ENCODE measurements at places on chromosomes 16 and 17. TPM values are rescaled to one million over a fixed set of nuclear protein-coding genes. Genes with fewer than 3 reads are reported as not detected.

- DNase-seq: peak; percentile 63
These were observed 28.5 kb downstream of the ARHGAP17 start for GRCh38 chr16:24986512-24987303.

GRCh38 chr16:50462793-50463507 lies 85.2 kb upstream of the NKD1 start:
- no peak for DNase-seq

DNA sequence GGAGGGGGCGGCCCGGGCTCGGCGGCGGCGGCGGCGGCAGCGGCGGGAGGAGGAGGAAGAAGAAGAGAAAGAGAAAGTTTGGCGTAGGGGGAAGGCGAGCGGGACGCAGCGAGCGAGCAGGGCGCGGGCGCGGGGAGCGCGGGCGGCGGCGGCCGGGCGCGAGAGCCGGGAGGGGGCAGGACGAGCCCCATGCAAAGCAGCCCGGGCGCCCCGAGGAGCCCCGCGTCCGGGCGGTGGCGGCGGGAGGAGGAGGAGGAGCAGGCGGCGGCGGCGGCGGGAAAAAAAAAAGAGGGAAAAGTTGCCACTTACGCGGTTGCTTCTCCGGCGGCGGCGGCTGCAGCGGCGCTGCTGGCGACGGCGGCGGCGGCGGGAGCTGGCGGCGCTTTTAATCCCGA lies 10.3 kb upstream of the ZFHX3 start:
- DNase-seq: peak; percentile 63

DNA sequence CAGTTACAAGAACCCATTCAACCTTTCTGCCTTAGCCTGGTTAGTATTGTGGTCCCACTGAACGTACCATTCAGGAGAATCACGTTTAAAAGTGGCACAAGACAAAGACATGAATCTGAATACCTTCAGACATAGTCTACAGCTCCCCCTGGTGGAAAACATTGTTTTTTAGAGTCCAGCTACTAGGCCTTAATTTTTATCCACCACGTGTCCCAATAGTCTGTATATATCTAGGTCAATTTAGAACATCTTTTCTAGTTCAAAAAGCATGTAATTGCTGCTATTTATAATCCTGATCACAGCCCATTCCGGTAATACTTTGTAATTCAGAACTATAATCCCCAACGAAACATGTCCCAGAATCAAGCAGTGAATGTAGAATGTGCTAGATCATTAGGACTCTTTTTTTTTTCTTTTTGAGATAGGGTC lies 13.7 kb upstream of the GUCY2D start:
- DNase-seq: peak; percentile 78

Gene CDRT15L2
- total RNA-seq: not detected

Gene BCAR1
- total RNA-seq: 19.7 TPM

GRCh38 chr16:4465977-4466779 lies 8.2 kb downstream of the NMRAL1 start:
- no peak for DNase-seq

DNA sequence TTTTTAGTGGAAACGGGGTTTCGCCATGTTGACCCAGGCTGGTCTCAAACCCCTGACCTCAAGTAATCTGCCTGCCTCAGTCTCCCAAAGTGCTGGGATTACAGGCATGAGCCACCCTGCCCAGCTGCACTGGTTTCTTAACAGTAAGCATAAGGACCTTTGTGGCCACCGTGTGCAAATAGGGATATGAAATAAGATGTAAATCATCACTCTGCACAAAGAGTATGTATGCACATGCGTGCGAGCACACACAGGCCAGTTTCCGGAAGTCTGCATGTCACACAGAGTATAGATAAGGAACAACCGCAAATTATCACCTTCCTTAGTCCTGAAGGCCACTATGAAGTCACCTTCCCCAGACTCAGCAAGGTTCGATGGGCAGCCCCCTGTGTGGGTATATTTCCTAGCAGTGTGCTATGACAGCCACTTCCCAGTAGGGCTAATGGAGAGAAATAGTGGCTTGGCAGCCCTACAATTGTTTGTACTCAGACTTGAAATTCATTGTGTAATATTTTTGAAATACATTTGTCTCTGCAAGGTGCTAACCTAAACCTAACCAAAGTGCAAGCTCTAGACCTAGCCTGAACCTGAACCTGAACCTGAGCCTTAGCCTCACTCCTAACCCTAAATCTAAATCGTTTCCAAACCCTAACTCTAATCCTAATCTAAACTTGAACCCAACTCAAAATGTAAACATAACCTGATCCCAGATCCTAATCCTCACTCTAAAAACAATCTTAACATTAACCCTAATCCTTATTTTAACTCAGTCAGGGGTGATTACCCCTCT lies 48.4 kb upstream of the SKAP1 start:
- DNase-seq: no peak

DNA sequence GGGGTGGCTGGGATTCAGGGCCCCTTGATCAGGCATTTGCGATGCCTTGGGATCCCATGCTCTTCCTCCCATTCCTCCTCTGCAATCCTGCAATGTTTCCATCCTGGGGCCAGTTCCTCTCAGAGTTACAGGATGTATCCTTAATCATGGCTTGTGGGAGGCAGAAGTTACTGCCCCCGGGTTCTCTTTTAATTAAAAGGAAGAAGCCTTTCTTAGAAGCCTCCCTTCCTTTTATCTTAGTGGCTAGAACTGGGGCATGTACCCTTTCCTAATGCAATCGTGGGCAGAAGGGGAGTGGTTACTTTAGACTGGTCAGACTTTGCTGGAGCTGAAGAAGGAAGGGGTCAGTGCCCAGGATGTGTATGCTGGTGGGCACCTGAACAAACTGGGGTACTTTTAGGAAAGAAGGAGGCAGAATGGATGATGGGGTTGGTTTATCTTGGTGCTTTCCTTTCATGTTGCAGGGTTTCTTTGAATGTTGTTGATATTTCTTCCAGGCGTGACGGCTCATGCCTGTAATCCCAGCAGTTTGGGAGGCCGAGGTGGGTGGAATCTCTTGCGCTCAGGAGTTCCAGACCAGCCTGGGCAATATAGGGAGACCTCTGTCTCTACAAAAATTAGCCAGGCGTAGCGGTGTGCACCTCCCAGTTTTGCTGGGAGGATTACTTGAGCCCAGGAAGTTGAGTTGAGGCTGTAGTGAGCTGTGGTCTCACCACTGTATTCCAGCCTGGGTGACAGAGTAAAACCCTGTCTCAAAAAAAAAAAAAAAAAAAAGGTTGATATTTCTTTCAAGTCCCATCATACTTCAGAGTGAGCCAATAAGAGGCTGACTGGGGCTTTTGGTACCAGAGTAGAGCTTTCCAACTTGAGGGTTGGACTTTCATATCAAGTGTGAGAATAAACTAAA lies 13.2 kb upstream of the SPN start:
- DNase-seq: no peak

GRCh38 chr17:32875923-32876416 lies 954 bp downstream of the MYO1D start:
- DNase-seq: peak; percentile 24

GRCh38 chr17:10754861-10755591 lies 25.2 kb upstream of the TMEM220 start:
- DNase-seq: no peak

DNA sequence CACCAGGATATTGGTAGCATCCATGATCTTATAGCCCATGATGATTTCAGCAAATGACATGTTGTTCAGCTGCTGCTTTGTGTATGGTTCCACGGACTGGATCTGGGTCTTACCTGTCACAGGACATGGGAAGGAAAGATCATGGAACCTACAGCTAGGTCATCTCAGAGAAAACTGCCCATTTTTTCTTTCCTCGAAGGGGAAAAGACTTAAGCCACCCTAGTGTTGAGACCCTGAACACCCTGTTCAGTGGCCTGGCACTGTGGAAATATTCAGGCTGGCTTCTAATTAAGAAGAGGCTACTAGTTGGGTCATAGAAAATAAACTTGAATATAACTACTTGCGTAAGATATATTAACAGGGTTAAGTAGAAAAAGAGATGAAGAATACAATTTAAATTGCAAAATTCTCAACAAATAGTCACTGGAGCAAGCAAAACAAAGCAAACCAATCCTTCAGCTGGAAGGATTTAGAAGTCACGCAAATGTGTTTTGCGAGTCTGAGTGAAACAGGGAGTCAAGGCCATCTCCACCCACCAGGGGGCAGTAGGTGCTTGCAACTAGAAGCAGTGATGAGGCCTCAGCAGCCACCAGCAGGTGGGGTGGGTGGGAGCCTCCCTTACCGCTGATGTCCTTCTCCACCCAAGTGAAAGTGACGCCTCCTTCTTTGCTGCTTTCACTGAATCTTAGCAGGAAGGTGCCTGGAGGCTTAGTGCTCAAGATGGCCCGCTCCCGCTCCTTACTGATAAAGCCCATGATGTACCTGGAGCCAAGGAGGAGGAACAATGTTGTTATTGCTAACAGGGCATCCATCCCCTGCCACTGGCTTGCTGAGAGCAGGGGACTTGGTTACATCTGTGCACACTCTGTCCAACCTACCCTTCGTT lies 34.3 kb downstream of the STAT5A start:
- DNase-seq: peak; percentile 84

DNA sequence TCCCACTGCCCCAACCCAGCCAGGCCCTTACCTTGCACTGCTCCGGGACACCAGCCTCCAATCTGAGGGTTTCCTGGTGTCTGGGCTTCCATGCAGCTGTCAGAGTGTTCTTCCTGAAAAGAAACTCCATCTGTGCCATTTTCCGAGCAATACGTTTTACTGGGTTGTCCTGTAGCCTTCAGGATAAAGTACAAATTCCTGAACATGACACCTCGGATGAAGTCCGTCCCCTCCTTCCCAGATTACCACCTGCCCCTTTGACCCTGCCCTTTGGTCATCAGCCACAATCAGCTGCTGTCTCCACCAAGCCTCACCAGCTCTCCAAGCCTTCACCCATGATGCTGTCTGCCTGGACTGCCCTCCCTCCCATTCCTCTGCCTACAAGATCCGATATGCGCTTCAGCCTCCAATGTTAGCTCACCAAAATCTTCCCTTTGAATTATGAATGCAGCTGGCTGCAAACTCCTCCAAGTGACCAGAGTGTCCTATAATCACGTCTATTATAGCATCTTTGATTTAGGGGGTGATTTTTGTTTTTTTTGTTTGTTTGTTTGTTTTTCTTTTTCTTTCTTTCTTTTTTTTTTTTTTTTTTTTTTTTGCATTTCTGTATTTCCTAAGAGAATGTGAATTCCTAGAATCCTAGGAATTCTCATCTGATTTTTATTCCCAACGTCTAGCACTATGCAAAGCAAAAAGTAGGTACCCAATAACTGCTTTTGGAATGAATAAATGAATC lies 60.6 kb upstream of the KIFC3 start:
- DNase-seq: no peak

DNA sequence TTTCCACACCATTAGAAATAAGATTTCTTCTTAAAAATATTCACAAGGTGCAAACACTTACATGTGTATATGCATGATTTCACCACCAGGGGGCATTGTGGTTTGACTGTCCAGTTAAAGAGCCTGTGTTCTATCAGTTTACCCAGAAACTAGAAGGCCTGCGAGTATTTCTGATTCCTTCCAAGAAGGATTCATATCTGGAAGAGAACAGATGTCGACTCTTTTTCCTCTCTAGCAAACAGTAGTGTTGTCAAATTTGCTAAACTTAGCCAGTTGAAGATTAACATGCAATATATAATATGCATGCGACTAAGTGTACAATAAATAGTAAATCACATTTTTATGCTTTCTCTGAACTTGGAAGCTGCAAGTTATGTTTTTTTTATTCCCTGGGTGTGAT lies 404.1 kb downstream of the WWOX start:
- DNase-seq: no peak

GRCh38 chr17:82237083-82237745 lies 8.4 kb downstream of the SLC16A3 start:
- no peak for DNase-seq

DNA sequence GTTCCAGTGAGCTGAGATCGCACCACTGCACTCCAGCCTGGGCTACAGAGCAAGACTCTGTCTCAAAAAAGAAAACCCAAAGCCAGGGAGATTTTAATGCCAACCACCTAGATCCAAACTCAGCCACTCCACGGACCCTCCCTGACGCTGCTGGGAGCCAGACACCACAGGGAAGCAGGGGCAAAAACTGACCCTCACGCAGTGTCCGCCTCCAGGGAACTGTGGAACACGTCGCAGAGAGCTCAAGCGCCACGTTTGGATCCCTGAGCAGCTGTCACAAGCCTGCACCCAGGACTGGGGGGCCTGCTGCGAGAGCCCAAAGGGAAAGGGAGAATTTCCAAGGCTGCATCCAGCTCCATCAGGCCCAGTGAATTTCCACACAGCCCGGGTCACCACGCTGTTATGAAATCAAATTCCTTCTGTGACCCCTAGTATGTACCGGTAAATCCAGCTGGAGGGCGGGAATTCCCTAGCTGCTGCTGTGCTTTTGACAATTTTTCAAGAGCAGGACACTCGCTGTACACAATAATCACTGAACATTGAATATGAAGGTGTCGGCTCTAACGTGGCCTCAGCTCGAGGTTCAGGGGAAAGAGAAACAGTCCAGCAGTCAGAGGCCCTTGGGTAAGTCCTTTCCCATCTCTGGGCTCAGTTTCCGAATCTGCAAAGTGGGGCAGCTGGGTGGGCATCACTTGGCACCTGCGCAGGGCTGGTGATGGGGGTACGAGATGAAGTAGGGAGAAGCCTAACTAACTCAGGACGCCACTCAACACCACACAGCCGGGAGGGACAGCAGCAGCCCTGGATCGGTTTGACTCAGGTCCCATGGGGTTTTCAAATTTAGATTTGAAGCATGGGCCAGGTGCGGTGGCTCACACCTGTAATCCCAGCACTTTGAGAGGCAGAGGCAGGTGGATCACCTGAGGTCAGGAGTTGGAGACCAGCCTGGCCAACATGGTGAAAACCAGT lies 8.6 kb downstream of the CARHSP1 start:
- DNase-seq: peak; percentile 36

- DNase-seq: no peak
These were observed 24.0 kb downstream of the METRNL start for GRCh38 chr17:83103200-83103942.

GRCh38 chr16:89529097-89529496 lies 20.9 kb downstream of the SPG7 start:
- DNase-seq: no peak

DNA sequence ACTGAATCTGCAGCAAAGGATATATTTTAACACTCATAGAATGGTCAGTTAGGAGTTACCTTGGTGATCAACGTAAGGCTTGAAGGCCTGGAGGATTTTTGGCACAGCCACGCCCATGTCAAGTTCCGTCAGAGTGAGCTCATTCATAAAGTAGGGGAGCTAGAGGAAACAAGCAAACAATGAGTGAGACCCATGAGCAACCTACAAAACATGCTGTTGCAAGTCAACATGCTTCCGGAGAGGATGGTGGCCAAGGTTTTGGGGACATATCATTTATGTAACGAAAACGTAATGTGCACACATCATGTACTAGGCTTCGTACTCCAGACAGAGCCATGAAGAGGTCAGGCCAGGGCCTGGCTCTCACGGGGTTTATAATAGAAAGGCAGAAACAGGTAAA lies 41.1 kb upstream of the ERN1 start:
- DNase-seq: no peak

DNA sequence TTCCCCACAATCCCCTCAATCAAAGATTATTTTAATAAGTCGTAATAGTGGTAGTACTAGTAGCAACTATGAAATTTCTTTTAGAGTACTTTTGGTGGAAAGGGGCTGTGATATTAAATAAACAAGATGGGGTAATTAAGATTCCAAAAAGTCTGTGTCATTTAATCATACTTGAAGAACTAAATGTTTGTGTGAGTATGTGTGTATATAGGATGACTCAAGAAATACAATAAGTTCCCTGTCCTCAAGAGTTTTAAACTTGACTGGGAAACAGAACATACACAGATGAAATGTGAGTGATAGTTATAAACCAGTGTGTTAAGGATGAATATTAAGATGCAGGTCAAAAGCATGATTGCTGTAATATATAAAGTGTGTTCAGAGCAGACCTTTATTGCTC lies 2.3 kb downstream of the ALDH3A2 start:
- no peak for DNase-seq

Gene ARL17B
- 13.1 TPM for total RNA-seq

GRCh38 chr16:90002759-90003158 lies 16.5 kb downstream of the DBNDD1 start:
- no peak for DNase-seq

Gene RAB37
- not detected for total RNA-seq

Measured in RPMI7951 (cell line).